ENCODE measurements at places on chromosomes 1 and 21. TPM values are rescaled to one million over a fixed set of nuclear protein-coding genes. Genes with fewer than 3 reads are reported as not detected.

GRCh38 chr1:175353066-175353465 is 160.5 kb upstream of the KIAA0040 start:
- no peak for DNase-seq

The CFHR4 gene
- not detected for total RNA-seq

DNA sequence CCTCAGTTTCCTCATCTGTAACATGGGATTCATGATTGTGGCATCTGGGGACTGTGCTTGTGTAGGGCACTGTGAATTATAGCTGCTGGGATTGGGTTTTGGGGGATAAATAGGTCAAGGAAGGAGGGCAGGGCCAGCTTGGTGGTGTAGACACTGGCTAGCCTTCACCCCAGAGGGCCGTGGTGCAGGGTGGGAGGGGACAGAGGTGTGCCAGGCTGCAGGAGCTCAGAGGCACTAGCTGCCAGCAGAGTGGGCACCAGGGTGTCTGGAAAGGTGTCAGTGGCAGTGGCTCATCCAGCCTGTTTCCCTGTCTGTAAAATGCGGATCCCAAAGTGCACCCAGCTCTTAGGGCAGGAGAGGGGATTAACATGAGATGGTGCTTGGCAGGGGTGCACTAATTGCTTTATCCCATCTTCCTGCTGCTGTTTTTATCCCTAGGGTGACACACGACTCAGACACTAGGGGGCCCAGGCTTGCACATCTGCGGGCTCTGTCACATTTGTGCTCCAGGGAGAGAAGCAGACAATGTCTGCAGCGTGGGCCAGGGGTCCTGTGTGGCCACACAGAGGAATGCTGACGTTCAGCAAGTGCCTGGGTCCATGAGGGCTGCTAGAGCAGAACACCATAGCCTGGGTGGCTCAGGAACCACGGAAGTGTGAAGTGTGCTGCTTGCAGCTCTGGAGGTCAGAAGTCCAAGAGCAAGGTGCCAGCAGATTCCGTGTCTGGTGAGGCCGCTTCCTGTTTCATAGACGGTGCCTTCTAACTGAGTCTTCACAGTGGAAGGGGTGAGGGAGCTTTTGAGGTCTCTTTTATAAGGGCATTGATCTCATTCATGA is 19.3 kb downstream of the OBSCN start:
- DNase-seq = peak; percentile 35

The CCDC185 gene
- not detected for total RNA-seq

The COG2 gene
- total RNA-seq = 20.1 TPM

DNA sequence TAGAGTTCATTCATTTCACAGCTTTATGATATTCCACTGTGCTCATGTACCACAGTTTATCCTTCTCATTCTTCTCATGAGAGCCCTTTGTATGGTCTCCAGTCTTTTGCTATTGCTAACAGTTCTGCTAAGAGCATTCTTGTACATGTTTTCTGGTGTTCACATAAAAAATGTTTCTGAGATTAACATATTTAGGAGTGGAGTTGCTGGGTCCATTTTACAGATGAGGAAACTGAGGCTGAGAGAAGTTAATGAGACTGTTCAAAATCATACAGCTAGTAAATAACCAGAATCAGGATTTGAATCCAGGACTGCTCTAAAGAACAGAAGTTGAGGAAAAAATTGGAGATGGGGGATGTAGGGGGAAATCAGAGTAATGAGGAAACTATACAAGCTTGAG is 28.8 kb upstream of the RGS16 start:
- no peak for DNase-seq

GRCh38 chr1:21781815-21782348 is 1.1 kb downstream of the USP48 start:
- DNase-seq = peak; percentile 79

- no peak for DNase-seq
Measured at GRCh38 chr1:230598745-230599144, 43.5 kb upstream of the COG2 start.

The ATAD3C gene
- 1.5 TPM for total RNA-seq

DNA sequence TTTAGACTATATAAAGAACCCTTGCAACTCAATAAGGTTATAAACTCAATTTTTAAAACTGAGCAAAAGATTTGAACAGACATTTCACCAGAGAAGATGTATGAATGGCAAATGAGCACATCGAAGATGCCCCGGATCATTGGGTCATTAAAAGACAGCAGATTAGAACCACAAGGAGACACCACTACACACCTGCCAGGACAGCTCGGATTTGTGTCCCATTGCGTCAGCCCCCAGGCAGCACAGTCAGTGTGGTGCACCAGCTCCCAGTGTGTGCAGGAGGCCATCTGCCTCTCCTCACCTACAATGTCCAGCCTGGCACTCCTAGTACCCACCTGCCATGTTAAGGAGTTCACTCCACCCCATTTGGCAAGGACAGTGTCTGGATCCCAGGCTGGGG is 61.1 kb upstream of the LRP8 start:
- no peak for DNase-seq

DNA sequence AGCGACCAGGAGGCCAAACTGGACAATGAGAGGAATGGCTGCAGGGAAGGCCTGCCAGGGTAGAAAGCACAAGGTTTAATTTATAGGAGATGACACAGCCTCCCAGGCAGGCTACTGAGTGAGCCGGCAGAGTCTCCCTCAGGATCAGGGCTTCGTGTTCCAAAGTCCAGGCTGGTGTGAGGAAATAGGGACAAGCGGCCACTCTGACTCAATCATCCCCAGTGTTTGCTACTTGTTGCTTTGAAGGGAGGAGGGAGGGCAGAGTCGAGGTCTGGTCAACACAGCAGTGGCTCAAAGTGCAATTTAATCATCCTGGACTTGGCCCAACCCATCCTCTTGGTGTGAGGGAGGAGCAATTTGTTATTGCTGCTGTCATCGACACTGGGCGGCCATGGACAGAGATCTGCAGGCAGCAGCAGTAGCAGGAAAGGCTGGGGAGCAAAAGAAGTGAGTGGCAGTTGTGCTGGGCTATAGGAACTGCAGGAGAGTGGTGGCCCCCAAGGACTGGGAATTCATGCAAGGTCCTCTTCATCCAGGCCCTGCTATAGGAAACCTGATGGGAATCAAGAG is 27.5 kb downstream of the TBX15 start:
- DNase-seq = no peak

The FAAH gene
- 2.6 TPM for total RNA-seq

The URB1 gene
- total RNA-seq = 27.6 TPM

GRCh38 chr1:227897704-227898438 is 49.9 kb downstream of the WNT9A start:
- DNase-seq = no peak

DNA sequence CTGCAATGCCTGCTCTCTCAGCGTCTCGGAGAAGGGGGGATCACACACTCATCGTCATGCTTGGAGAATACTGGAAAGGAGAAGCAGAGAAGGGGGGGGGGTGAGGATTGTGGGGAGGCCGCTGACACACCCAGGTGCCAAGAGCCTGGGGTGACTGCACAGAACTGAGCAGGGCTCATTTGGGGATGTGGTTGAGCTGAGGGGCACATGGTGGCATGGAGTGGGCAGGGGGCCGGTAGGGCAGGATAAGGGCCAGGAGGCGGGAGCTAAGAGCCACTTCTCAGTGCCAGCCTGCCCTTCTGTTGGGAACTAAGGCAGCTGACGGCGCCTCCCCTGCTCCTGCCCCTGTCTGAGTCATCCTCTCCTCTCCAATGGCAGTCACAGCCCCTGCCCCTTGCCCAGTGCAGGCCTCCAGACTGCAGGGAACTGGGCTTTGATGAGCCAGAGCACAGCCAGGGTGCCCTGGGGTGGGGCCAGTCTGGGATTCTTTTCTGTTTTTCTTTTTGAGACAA is 27.2 kb downstream of the MRPL37 start:
- peak; percentile 28 for DNase-seq

DNA sequence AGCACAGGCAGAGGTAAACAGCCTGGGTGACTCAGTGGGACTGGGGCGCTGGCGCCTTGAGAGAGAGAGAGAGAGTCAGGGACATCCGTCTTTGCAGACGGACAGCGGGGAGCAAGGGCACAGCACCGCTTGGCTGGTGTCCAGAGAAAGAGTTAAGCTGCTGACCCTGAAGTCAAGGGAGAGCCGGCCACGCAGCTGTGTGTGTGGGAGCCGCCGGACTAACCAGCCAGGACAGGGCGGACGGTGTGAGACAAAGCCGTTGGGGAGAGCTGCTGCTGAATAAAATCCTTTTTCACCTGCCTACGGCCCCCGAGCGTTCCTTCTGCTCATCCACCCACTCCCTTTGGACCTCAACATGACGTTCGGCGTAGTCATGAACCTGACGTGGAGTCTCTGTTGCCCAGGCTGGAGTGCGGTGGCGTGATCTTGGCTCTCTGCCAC is 14.5 kb downstream of the CFAP74 start:
- DNase-seq = peak; percentile 10

All from dermis blood vessel endothelial cell (primary cell).